Activated CD4-positive, alpha-beta T cell treated with anti-CD3 and anti-CD28 coated beads, Interleukin-2, Interleukin-6, amounts not matched to agents 100 ng/mL and 50 ng/mL, durations not matched to agents 16 hours and 8 hours (primary cell): ENCODE measurements at places on chromosomes 4 and X.

DNA sequence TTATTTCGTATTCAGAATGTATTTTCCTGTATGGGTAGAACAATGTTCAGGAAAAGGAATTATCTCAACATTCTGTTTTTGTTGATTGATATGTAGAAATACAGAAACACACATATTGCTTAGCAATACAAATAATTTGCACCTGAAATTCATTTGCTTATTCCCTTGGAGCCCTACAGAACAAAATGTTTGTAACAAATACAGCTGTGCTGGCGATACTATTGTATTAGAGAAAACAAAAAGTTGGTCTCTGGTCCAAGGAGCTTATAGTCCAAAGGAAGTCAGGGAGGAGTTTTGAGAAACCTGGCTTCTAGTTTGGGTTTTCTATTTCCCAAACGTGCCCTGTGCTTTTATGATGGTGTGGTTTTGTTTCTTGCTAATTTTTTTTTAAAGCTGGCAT is 37.8 kb upstream of the CAPN6 start:
- no peak for DNase-seq

DNA sequence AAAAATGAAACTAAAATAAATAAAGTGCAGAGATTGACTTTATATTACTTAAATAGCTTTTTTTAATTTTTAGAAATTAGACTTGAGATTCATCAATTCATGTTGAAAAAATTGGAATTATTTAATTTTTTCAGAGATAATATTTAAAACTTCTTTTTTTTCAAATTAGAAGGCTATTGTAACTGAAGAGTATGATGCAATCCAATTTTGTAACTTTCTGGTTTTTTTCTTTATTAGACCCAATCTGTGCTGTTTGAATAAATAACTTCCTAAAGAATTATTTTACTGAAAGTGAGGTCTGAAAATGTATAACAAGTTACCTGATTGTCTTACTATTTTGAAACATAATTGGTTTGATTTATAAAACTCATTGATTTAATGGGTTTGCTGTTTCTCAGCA is 200.9 kb downstream of the MAD2L1 start:
- no peak for DNase-seq

GRCh38 chrX:116009861-116010710 is 160.5 kb upstream of the AGTR2 start:
- DNase-seq = no peak

GRCh38 chr4:139144161-139144859 is 32.7 kb downstream of the ELF2 start:
- DNase-seq = no peak

DNA sequence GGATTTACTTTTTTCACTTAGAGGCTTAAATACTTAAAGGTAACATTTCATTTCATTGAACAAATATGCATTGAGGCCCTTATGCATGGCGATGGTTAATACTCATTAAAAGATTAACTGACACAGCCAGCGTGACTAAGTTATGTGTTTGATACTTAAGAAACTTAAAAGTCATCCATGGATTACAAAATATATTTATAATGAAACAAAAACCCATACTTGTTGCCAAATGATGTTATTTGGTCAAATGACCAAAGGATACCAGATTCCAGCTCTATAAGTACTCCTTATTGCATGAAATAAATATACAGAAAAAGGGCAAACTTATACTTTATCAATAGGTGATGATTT is 26.7 kb downstream of the ZNF330 start:
- no peak for DNase-seq

DNA sequence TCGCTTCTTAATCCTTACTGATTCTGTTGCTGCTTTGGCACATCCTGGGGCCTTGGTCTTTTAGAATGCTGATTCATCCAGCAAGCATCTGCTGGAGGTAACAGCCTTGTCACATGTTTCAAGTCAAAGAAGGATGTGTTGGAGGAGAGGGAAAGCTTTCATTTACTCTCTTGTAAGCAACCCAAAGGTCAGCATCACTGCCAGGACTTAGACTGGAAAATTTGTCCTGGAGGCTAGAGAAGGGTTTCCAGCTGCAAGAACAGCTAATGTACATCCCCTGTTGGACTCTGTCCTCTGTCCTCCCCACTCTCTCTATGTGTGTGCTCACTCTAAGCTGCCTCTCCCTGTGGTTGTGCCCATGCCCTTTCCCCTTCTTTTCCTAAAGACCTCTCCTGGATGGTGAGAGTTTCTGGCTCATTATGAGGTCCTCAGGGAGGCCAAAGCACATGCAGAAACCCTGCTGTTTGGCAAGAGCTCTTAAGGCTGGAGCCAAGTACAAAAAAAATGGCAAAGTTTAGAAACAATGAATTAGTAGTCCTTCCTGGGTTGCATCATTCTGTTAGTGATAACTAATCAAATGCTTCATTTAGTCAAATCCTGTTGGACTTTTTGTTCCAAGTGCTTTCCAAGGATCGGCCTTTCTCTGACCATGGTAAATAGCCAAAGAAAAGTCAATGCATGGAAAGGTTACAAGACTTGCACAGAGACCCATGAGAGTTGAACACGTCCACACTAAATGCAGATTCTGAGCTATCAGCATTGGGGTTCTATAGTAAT is 13.4 kb upstream of the SRPX start:
- DNase-seq = no peak

DNA sequence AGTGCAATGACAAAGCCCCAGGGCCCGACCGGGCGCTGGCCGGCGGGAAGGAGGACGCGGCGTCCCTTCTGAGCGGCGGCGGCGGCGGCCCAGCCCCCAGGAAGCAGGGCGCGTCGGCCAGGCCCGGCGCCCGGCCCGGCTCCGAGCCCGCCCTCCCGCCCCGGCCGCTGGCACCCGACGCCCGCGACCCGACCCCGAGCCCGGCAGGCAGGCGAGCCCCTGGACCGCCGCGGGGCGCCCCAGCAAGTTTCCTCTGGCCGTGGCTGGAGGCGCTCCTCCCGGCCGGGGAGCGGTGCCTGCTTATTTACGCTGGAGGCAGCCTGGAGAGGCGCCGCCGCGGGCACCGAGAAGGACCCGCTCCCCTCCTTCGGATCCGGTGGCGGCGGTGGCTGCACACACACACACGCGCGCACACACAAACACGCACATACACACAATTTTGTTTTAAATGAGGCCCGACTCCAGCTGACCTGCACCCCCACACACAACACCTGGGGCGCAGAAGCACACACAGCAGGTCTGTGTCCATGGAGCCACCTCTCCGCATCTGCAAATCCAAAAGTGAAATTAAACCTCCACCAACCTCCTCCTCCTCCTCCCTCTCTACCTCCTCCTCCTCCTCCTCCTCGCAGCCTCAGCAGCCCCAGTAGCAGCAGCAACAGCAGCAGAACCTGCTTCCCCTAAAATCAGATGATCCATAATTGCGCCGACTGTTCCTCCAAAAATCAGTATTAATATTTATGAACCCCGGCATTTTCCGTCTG is 669 bp downstream of the IRF2 start:
- peak; percentile 74 for DNase-seq

DNA sequence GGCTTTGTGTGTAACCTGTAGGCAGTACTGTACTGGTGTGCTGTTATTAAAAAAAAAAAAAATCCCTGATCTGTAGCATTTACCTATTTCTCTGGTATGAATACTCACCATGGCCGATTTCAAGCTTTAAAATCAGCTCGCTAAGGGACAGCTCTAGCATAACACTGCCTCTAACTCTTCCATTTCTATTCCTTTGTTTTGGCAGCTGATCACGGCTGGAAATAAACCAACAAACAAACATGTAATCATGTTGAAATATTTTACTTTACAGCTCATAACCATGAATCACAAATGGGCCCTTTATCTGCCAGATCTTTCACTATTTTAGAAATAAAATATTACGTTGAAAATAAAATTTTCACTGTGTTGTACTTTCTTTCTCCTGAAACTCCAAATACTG is 60.5 kb upstream of the IL15 start:
- no peak for DNase-seq
